Activated T-cell treated with anti-CD3 and anti-CD28 coated beads, Interleukin-2, amount 50 U/mL, for 72 hours (primary cell): ENCODE measurements at places on chromosomes 3 and 15. TPM values are rescaled to one million over a fixed set of nuclear protein-coding genes. Genes with fewer than 3 reads are reported as not detected.

CCK gene
- total RNA-seq = not detected

DNAH12 gene
- total RNA-seq = 0.26 TPM

CFAP91 gene
- 0.41 TPM for total RNA-seq

C3orf85 gene
- total RNA-seq = not detected

RTF1 gene
- 35.9 TPM for total RNA-seq

ACAN gene
- total RNA-seq = not detected

UACA gene
- 2.0 TPM for total RNA-seq

PPP4R2 gene
- 101 TPM for total RNA-seq

ATP6V1A gene
- 30.7 TPM for total RNA-seq

SOX14 gene
- total RNA-seq = not detected

GABRA5 gene
- not detected for total RNA-seq

SETMAR gene
- total RNA-seq = 7.5 TPM

KCNMB3 gene
- 0.46 TPM for total RNA-seq

PRR20G gene
- not detected for total RNA-seq

PIERCE2 gene
- not detected for total RNA-seq

GOLGA8J gene
- total RNA-seq = not detected

AHSG gene
- total RNA-seq = 0.14 TPM

KY gene
- not detected for total RNA-seq

SHC4 gene
- 1.2 TPM for total RNA-seq

RTP4 gene
- 3.4 TPM for total RNA-seq

BMF gene
- total RNA-seq = 25.9 TPM

APH1B gene
- 24.4 TPM for total RNA-seq

CALML4 gene
- total RNA-seq = 6.0 TPM

UROC1 gene
- not detected for total RNA-seq

LRRC2 gene
- not detected for total RNA-seq

SLC38A3 gene
- not detected for total RNA-seq

CFAP161 gene
- 0.48 TPM for total RNA-seq

SNAP23 gene
- total RNA-seq = 72.0 TPM

SPATA12 gene
- not detected for total RNA-seq

GAP43 gene
- total RNA-seq = not detected

ITIH4 gene
- 21.8 TPM for total RNA-seq

FSD2 gene
- total RNA-seq = not detected

TMEM40 gene
- total RNA-seq = not detected

THBS1 gene
- total RNA-seq = 1.3 TPM

SPINK8 gene
- total RNA-seq = not detected

LARP6 gene
- total RNA-seq = not detected

FETUB gene
- not detected for total RNA-seq

WNT5A gene
- 0.51 TPM for total RNA-seq

ACOX2 gene
- not detected for total RNA-seq

MME gene
- total RNA-seq = not detected

POC1A gene
- 39.0 TPM for total RNA-seq

PIF1 gene
- 39.7 TPM for total RNA-seq

DPPA4 gene
- total RNA-seq = 0.86 TPM

BUB1B gene
- total RNA-seq = 86.5 TPM

PCOLCE2 gene
- not detected for total RNA-seq

CIB2 gene
- 3.8 TPM for total RNA-seq

VEPH1 gene
- total RNA-seq = not detected

DYNC1LI1 gene
- total RNA-seq = 34.5 TPM

SCAMP5 gene
- total RNA-seq = 1.2 TPM

ADPRH gene
- total RNA-seq = 13.8 TPM

MNS1 gene
- 0.19 TPM for total RNA-seq

UNC45A gene
- 76.8 TPM for total RNA-seq
